NCI-H2081 (cell line): ENCODE measurements at places on chromosomes 16 and 17.

DNA sequence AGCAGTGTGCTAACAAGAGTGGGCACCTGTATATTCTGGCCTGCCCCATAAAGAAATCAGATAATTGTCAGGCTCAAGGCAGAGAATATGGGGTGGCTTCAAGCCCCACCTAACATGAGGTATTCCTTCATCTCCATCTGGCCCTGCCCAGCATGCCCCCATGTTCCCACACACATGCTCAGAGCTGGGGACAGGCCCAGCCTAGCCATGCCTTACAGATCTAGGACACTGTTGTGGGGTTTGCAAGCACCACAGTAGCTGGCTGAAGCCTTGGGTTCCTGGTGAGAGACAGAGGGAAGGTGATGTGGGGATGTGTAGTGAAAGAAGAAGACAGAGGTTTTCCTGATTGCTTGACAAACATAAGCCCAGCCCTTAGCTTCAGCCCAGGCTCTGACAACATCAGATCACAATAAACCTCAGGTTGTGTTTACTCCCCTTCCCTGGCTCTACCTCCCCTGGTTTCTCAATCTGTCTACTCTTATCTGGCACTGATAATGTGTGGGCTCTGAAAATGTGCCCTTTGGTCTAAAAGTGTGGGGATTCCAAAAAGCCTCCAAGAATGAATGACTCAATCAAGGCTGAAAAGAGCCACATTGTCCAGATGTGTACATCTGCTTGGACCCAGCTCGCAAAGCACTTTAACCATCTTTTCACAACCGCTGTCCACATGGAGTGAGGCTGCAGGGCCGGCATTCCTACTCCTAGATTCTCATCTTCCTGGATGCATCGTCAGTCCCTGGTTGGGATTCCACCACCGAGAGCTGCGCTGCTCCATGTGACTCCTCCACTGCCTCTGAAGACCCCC, 34.4 kb downstream of the CDRT4 start:
- no peak for DNase-seq

DNA sequence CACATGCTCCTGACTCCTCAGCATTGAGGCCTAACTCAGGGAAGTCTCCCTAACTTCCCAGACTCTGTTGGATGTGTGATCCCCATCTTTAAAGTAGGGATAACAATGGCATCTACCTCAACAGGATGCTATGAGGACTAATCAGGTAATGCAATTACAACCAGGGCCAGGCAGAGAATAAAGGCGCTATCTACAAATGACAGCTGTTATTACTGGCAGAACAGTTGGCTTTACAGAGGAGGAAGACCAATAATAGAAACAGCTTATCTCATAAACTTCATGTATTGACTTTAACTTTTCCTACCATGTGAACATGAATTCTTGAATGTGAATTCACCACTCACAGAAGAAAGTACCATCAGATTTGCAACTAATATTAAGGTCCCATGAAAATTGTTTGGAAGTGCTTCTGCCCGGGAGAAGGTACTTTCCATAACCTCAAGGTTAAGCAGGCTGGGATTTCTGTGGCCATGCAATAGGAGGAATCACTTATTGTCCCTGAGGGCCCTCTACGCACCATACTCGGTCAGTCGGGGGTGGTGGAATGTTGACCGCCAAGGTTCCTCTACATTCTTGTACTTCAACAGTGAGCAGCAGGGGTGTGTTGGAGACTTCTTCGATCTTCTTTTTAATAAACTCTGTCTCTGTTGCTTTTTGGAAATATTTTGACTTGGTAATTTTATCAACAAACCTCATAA, 22.6 kb upstream of the ERN1 start:
- no peak for DNase-seq

- no peak for DNase-seq
Measured at GRCh38 chr17:33260638-33261037, 32.5 kb downstream of the ASIC2 start.

DNA sequence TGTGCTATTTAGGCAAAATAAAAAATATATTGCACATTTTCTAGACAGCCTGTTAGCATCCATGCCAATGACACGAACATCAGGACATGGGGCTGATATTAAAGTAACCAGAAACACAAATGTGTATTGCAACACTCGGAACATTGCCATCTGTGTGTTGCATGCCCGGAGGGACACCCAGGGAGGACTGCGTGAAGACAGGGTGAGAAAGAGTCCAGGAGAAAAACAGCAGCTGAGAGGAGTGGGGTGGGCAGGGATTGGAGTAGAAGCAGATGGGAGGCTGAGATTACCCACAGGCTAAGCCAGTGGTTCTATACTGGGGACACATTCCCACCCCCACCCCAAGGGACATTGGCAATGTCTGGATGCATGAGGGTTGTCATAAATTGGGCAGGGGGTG, 114.8 kb downstream of the GRIN2A start:
- DNase-seq: no peak

DNA sequence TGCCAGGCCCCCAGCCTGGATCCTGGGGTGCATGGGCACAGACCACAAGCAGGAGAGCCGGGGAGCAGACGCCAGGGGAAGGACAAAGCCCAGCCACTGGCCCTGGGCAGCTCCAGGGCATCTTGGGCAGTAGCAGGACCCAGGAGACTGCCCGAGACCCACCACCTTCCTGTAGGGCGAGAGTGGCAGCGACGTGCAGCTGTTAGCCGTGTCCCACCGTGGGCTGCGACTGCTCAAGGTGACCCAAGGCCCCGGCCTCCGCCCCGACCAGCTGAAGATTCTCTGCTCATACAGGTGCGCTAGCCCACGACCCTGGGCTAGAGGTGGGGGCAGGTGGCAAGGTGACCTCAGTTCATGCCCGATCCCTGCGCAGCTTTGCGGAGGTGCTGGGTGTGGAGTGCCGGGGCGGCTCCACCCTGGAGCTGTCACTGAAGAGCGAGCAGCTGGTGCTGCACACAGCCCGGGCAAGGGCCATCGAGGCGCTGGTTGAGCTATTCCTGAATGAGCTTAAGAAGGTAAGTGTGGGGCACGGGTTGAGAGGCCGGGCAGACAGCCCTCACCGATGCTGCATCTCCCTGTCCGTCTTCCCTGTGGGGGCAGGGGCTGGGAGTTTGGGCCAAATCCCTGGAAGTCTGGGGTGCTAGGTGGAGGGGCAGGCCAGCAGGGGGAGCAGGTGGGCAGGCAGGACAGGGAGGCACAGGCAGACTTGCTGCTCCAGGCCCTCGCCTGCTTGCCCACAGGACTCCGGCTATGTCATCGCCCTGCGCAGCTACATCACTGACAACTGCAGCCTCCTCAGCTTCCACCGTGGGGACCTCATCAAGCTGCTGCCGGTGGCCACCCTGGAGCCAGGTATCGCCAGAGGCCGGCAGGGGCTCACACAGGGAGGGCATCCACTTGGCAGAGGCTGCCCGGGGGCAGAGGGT, 13.5 kb upstream of the SMIM5 start:
- DNase-seq: peak; percentile 59

DNA sequence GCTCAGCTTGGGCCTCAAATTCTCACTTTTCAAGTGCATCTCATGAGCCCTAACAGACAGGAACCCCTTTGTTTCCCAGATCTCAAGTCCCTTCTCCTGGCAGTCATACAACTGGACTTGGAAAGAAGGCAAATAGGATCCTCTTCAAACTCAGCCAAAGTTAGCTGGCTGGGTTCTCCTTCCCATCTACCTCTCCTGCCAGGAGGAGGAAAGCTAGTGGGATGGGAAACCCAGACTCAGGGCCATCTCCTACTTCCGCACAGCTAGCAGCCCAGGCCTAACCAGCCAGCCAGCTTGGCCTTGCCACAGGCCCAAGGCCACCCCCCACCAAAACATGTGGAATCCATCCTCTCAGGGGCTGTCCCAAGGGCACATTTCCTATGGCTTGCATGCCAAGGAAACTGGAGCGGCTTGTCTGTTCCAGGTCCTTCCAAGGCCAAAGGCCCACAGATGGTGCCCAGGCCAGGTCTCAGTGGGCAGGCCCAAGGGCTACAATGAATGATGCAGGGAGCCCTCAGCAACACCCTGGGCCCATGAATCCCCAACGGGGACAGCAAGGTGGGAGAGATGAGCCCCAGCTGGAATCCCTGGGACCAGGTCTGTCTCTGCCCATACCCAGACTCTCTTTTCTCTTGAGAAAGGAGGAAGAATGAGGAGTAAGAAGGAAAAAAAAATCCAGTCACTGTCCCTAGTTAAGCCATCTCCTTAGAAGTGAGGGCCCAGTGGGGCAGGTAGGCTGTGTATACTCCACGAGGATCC, 1.7 kb downstream of the SMARCD2 start:
- DNase-seq: no peak

GRCh38 chr17:9529033-9529700, 46.5 kb downstream of the STX8 start:
- DNase-seq: no peak

- DNase-seq: no peak
Measured at GRCh38 chr17:18964550-18964949, 12.6 kb downstream of the SLC5A10 start.

GRCh38 chr16:8894736-8895334, 12.7 kb downstream of the LITAFD start:
- DNase-seq: no peak
